ENCODE measurements at places on chromosomes 6 and 20. TPM values are rescaled to one million over a fixed set of nuclear protein-coding genes. Genes with fewer than 3 reads are reported as not detected.

- H3K4me3 ChIP-seq, result no peak overlapping the region
- DNase-seq, result no peak
- H3K27me3 ChIP-seq, result no peaks in the 10 kb centered on the region
- H3K36me3 ChIP-seq, result no peaks in the 10 kb centered on the region
- H3K27ac ChIP-seq, result peak overlapping the region; percentile 65
- peaks cover 36% of the 10 kb centered on the region for H3K4me1 ChIP-seq
These were observed 37.4 kb upstream of the TNFAIP3 start for GRCh38 chr6:137829641-137830083.

- H3K36me3 ChIP-seq, result no peaks in the 10 kb centered on the region
- peak overlapping the region; percentile 61 for H3K4me3 ChIP-seq
- H3K27me3 ChIP-seq, result peaks cover 45% of the 10 kb centered on the region
- DNase-seq, result peak; percentile 73
These were observed 131.2 kb upstream of the BTN3A2 start for GRCh38 chr6:26233649-26234420.

- H3K27me3 ChIP-seq, result no peaks in the 10 kb centered on the region
- H3K36me3 ChIP-seq, result no peaks in the 10 kb centered on the region
- H3K4me1 ChIP-seq, result no peaks in the 10 kb centered on the region
- H3K27ac ChIP-seq, result no peak overlapping the region
- no peak overlapping the region for H3K4me3 ChIP-seq
These were observed 33.9 kb upstream of the STXBP5 start for GRCh38 chr6:147170269-147170668.

DNA sequence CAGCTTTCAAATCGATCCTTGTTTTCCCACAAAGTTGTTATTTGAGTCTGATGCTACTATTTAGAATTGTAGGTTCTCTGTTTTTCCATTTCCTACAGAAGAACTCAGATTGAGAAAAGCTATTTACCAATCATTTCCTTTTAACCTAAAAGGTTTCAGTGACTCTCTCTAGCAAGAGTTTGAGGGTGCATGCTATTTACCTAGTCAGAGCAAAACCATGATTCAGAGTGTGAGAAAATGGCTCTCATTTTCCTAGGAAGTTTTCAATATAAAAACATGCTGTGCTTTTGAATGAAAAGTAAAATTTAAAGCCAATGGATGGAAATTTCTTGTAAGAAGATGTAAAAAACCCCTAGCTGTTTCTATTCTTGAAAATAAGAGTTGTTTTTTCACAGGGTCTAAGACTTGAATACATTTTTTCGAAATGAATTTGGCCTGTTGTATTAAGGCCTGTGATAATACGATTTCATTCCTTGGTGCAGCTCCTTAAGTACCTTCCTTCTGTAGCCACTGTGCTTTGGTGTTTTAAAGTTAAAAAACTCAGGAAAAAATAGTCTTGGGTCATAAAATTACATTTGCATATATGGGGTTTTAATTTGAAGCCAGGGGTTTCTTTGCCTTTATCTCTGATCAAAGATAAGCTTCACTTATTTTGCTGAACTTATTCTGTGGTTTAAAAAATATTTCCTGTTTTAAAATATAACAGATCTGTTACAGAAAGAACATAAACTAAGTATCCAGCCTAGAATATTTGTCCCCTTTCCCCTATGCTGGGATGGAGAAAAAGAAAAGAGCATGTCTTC is 18.0 kb upstream of the RSPH3 start:
- H3K27ac ChIP-seq, result no peak overlapping the region
- no peaks in the 10 kb centered on the region for H3K36me3 ChIP-seq
- H3K4me3 ChIP-seq, result no peak overlapping the region
- no peak for DNase-seq

The QRSL1 gene
- total RNA-seq, result 6.4 TPM

The CARMIL1 gene
- 33.2 TPM for total RNA-seq

The SLC22A16 gene
- total RNA-seq, result not detected

The HTR1E gene
- total RNA-seq, result not detected
